Renal cortical epithelial cell (primary cell): ENCODE measurements at places on chromosomes 6 and 20. TPM values are rescaled to one million over a fixed set of nuclear protein-coding genes. Genes with fewer than 3 reads are reported as not detected.

Gene RAD21L1
- 0.35 TPM in 1 of 2 replicates, not detected in the other for total RNA-seq

Gene JAG1
- 51.0 and 53.3 TPM in 2 replicates for total RNA-seq

Gene CST3
- total RNA-seq, result 247 and 632 TPM in 2 replicates

Gene ZSCAN23
- 1.9 and 10.0 TPM in 2 replicates for total RNA-seq

Gene IL17A
- not detected in 2 replicates for total RNA-seq

Gene RBM38
- total RNA-seq, result 13.0 and 14.8 TPM in 2 replicates

Gene ATF6B
- total RNA-seq, result 16.5 and 26.2 TPM in 2 replicates

Gene RHAG
- not detected in 2 replicates for total RNA-seq

Gene FHL5
- total RNA-seq, result not detected in 2 replicates

Gene UST
- 0.87 and 2.8 TPM in 2 replicates for total RNA-seq

Gene PLEKHG1
- total RNA-seq, result 11.1 and 13.4 TPM in 2 replicates

Gene ISM1
- 0.99 TPM in 1 of 2 replicates, not detected in the other for total RNA-seq

Gene TNXB
- total RNA-seq, result 0.75 TPM in 1 of 2 replicates, not detected in the other
